GM04503 (cell line): ENCODE measurements at places on chromosomes 4 and X.

DNA sequence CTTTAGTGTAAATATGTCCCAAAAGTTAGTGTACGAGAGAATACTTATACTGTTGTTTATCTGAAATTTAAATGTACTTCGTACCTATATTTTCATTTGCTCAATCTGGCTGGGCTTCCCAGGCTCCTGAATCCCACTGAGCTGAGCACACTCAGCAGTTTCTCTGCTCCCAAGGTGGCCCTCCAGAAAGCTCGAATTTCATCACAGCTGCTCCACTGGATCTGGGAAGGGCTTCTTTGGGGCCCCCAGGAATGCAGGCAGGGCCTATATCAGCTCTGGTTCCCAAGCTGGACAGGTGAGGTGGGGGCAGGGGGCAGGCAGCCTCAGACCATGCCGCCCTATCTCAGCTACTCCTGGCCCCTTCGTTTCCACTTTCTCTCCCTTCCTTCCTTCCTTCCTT lies 1.5 kb upstream of the FATE1 start:
- no peak for DNase-seq

- no peak for DNase-seq
Measured at GRCh38 chr4:124918559-124919122, 206.1 kb upstream of the ANKRD50 start.

GRCh38 chr4:55173580-55173979 lies 48.2 kb upstream of the KDR start:
- no peak for DNase-seq

DNA sequence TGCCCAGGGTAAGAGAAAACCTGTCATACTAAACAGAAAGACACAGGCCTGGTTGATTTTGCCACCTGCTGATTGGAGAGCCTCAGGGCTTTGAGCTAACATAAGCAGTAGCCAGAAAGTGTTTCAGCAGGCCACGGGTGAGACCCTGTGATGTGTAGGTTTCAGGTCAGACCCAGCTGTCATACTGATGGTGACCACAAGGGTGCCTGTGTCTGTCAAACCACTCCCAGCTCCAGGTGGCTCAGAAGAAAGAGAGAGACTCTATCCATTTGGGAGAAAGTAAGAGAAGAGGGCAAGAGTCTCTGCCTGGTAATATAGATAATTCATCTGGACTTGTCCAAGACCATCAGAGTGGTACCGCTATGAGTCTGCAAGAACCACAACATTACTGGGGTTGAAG lies 72.8 kb upstream of the NLRP2B start:
- no peak for DNase-seq

DNA sequence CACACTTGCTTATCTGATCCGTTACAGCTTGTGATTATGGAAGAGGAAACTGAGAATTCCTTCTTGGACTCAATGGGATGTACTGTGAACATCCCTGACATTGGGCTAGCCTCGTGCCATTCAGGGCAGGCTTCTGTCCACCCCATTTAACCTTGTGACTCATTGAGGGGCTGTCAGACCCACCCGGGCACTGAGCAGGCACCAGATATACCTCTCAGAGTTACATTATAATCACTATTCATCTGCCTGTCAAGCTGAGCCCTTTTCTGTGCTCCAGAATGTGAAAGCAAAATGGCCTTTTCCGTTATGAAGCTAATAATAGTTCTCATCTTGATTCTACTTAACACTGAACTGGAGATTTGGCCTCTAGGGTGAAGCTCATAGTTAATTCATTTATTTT lies 170.6 kb upstream of the SCML1 start:
- no peak for DNase-seq

GRCh38 chr4:177109769-177110168 lies 199.9 kb upstream of the NEIL3 start:
- DNase-seq = no peak

- DNase-seq = peak; percentile 8
Measured at GRCh38 chrX:22246620-22247019, 26.1 kb upstream of the CBLL2 start.

DNA sequence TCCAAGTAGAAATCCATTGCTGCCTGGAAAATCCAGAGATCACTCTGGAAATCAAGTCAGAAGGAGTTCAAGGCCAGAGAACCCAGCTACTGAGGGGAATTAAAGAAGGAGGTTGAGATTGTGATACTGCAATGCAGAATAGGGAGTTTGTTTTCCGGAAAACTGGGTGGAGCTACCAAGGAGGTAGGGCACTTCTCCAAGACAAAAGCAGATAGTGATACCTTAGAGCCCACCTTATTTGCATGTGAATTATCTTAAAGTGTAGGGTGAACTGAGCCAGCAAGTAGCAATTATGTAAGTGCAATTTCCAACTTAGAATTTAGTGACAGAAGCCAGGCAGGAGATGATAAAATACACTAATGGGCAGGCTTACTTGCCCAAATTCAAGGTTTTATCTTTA lies 178.9 kb downstream of the MID1 start:
- no peak for DNase-seq

DNA sequence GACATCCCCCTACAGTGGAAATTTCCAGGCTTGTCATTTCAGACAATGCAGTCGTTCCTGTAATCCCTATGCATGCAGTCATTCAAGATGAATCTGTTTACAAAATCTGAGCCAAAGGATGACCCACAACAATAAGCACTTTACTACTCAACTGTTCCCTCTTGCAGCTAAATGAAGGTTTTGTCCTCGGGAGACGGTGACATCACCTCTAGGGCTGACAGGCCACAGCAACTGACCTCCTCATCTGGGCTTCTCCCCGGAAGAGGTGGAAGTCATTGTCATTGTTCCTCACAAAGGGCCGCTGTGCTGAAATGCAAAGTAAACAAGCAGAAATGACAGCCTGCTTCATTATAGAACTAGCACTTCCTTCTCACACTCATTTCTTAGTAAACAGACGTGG lies 29.2 kb downstream of the CLRN2 start:
- DNase-seq = peak; percentile 19

- no peak for DNase-seq
Measured at GRCh38 chr4:28490669-28491068, 1630.0 kb downstream of the STIM2 start.

DNA sequence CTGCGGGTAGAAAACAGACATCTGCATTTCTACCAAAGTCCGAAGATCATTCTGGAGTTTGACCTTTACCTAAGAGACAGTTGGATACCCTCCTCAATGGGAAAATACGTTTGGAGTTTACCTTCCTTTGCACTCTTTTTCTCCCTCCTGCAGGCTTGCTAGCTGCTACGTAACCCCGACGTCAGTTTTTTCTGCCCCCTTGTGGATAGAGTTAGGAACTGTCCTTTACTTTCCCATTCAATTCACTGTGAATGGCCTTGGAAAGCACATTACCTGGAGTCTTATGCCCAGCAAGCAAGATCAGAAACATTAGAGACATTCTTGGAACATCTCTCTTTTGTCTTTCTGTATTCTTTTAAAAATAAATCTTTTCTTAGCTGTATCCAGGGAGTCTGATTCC lies 250.7 kb downstream of the NAP1L3 start:
- DNase-seq = no peak

DNA sequence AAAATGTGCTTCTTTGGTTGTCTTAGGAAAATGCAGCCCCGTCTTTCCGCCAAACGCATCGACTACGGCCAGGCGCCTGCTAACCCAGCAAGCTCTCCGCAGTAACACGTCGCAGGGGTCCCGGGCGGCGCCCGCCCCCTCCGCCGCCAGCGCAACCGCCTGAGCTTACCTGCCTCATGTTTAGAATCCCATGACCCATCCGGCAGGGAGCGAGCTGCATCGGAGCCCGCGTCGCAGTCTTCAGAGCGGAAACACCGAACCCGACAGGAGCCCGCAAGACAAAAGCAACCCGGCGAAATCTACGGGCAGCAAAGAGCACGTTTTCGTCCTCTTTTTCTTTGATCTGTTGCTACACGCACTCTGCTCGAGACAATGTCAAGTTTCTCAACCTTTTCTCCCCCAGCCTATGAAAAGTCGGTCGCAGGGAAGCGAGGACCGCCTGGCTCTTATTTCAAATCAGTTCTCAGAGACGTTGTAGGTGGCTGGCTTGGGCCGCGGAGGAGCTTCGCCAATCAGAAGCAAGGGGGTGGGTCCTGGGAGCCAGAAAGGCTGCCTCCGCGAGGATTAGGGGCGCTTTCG lies at the start of gene MID1:
Gene MID1, minus strand, starts transcription at position 465 of the 579 bp plus-strand sequence. CDS start 53,038 bp downstream, outside the sequence.
- DNase-seq = no peak

- DNase-seq = no peak
Measured at GRCh38 chr4:94536649-94537469, 85.1 kb downstream of the PDLIM5 start.

DNA sequence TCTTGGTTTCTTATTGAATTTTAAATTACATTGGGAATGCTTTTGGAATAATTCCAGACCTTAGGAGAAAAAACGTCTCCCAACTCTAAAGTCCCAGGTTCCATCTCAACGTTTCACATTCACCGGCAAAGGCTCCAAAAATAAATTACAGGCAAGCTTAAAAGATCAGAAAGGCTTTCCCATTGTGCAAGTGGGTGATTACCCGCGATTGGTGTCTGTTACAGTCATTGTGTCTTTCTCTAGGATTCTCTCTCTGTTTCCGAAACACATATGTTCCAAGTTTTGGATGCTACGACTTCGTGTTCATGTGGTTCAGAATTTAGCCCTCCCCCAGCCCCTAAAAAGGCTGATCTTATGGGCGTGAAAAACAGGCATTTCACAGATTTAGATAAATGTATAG lies 41.8 kb downstream of the PALLD start:
- DNase-seq = no peak

DNA sequence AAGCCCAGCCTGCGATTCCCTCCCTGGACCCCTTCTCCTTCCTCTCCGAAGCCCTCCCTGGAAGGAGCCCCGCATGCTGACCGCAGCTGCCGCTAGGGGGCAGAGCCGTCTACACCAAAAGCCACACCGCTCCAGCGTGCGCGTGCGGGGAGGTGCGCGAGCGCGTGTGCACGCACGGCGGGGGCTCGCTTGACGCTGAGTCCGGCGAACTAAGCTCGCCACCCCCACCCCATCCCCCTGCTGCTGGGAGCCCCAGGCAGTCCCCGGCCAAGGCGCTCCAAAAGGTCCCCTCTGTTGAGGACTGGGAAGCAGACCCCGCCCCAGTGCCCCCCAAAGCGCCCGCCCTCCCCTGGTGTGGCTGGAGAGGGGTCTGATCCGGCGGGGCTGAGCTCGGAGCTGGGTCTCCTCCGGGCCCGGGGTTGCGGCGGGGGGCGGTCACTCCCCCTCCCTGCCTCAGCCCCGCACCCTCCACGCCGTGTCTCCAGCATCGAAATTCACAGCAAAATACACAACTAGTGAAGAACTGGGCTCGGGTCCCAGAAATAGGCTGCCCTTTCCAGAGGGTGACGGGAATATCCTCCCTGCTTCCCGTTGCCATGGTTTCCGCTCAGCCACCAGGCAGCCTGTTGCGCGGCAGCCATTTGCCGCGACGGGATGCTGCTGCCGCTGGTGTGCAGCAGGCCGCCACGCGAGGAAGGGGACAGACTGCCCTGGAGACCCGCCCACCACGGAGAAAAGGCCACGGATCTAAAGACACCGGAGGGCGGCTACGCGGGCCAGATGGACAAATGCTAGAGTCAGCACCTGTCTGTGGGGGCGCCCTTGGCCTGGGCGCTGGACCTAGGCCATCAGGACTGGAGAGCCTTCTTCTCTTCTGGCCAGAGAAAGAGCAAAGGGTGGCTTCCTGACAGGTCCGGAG lies 11.2 kb upstream of the CCNQ start:
- DNase-seq = no peak

DNA sequence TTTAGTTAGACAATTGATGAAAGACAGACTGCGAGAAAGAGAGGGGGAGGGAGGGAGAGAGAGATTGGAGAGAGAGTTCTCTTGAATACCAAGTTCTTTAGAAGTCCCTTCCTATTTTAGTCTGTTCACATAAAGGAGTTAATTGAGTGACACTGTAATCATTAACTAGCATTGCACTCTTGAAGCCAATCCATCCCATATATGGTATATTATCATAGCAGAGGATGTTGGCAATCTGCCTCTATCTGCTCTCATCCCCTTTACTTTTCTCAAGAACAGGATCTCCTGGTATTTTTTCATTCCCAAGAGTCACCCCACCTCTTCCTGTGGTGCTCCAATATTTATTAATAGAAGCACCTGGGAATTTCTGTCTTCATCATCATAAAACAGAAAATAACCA lies 959.6 kb upstream of the NDST4 start:
- DNase-seq = no peak

- no peak for DNase-seq
Measured at GRCh38 chr4:188904617-188905016, 765.4 kb downstream of the TRIML1 start.

DNA sequence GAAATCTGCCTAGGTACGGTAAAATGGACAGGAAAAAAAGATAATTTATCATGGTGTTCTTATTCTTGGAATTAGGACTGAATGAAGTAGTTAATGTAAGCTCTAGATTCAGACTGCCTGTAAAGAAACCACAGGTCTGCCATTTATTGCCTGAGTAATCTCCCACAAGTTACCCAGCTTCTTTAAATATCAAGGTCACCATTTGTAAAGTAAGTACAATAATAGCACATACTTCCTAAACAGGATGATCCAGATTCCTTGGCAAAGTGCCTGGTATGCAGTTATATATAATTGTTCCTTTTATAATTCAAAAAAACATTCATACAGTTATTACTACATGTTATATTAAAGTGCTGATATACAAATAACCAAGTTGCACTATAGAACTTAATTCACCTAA lies 368.6 kb downstream of the HNRNPD start:
- DNase-seq = no peak
